COR-L47 (cell line): ENCODE measurements at places on chromosomes 13 and 19.

GRCh38 chr13:109759609-109760008, 26.8 kb downstream of the IRS2 start:
- DNase-seq = no peak

- DNase-seq = no peak
These were observed 203.4 kb downstream of the NDFIP2 start for GRCh38 chr13:79684371-79684770.

- no peak for DNase-seq
These were observed 98.5 kb downstream of the MIPEP start for GRCh38 chr13:23790577-23791170.

DNA sequence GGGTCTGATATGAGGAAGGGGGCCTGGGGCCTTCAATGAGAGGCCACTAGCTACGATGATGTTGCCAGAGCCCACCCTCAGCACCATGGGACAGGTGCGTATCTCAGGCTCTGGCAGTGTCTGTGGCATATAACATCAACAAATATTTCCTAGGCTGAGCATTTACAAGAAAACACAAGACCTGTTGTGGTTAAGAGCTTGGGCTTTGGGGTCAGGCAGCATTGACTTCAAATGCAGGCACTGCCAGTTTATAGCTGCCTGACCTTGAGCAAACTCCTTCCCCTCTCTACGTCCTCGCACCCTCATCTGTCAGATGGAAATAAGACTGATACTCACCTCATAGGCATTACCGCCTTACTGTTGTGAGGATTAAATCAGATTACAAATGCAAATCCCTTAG, 156.0 kb downstream of the KATNAL1 start:
- no peak for DNase-seq

GRCh38 chr13:99140831-99141230, 59.8 kb upstream of the UBAC2 start:
- DNase-seq = no peak

GRCh38 chr13:99691552-99691951, 190.3 kb downstream of the TM9SF2 start:
- no peak for DNase-seq

GRCh38 chr19:7915250-7916102, 846 bp downstream of the TGFBR3L start:
- no peak for DNase-seq

- no peak for DNase-seq
These were observed 151.2 kb downstream of the DIAPH3 start for GRCh38 chr13:60012488-60012887.

GRCh38 chr19:46447824-46448223, 19.1 kb upstream of the PNMA8C start:
- no peak for DNase-seq

GRCh38 chr19:46076031-46076880, 35.5 kb upstream of the IGFL4 start:
- no peak for DNase-seq

DNA sequence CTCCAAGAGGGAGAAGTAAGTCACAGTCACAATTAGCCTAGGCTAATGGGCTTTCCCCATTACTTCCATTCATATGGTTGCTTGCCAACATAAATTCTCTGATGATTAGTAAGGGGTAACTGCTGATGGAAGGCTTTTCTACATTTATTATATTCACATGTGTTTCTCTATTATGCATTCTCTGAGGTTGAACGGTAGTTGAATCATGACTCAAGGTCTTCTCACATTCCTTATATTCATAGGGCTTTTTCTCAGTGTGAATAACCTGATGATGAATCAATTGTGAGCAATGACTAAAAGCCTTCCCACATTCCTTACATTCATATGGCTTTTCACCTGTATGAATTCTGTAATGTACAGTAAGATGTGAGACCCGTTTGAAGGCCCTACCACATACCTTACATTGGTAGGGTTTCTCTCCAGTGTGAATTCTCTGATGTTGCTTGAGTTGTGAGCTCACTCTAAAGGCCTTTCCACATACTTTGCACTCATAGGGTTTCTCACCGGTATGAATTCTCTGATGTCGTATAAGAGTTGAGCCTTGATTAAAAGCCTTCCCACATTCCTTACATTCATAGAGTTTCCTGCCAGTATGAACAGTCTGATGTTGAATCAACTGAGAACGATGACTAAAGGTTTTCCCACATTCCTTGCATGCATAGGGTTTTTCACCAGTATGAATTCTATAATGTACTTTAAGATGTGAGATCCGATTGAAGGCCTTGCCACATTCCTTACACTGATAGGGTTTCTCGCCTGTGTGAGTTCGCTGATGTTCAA, 9.3 kb downstream of the ZNF582 start:
- no peak for DNase-seq
